ENCODE measurements at places on chromosomes 12 and 14.

DNA sequence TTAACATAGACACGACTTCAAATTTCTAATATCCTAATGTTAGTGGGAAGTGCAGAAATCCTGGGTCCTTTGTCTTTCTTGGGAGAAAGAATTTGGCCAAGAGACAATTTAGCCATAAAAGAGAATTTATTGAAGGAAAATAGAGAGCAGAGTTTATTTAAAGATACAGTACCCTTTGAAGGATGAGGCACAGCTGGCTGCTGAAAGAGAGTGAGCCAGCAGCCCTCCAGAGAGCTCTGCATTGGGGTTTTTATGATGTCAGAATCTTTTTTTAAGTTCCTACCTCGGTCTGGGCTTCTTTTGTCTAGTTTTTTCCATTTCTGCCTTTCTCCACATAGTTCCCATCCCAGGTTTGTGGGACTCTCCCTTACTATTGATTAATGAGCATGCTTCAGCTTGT, 37.5 kb downstream of the CCER1 start:
- DNase-seq = no peak

GRCh38 chr12:71158361-71158882, 623 bp upstream of the TSPAN8 start:
- no peak for DNase-seq

GRCh38 chr12:48336061-48336460, 14.7 kb downstream of the ZNF641 start:
- no peak for DNase-seq

- no peak for DNase-seq
Observed at GRCh38 chr12:80593766-80594165, 113.7 kb upstream of the MYF6 start.

DNA sequence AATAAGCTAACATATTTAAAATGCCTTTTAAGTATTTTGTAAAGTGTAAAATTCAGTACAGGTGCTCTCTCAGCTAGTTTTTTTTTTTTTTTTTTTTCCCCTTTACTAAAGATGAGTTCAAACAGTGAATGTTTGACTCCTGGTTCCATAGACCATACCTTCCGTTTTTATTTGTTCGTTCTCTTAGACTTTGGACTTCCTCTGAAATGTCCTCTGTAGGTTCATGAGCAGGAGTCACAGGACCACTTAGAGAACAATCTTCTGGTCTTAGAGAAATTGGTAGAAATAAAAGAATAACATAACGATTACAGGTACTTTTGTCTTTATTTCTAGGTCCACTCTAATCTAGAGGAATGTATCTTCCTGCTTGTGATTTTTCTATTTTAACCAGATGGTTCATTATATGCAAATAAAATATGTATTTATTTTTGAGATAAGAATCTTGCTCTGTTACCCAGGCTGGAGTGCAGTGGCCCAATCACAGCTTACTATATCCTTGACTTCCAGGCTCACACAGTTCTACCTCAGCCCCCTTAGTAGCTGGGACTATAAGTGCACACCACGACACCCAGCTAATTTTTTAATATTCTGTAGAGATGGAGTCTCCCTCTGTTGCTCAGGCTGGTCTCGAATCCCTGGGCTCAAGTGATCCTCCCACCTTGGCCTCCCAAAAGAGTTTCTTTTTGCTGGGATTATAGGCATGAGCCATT, 25.8 kb downstream of the STYX start:
- no peak for DNase-seq

DNA sequence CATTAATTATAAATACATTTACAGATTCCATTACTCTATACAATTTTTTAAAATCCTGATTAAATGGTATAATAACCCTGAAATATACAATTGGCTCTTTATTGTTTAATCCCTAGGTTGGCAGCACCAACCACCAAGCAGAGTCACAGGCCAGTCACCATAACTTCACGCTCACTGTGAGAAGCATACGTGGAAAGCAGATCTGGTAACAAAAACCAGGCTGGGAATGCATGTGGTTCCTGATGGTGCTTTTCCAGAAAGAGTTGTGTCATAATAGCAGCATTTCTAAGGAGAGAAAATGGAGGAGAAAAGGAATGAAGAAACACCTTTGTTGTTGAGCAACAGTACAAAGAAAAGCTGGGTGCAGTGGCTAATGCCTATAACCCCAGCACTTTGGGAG, 66.1 kb downstream of the SIX6 start:
- DNase-seq = no peak

- DNase-seq = no peak
Observed at GRCh38 chr12:93789767-93790166, 112.6 kb downstream of the CRADD start.

DNA sequence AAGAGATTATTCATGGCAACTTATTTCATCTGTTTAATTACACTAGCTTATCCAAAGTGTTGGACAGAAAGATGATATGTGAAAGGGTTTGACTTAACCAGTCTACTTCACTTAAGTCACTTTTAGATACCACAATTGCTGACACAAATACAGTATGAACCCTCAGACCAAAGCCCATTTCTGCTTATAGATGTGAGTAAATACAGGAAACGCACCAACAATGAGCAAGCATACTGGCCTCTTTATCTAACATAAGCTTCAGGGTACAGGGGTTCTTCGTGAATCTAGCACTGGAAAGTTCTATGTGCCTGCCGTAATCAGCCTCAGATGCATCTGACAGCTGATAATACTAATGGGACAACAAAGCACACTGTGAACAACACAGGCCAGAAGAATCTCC, 209.6 kb downstream of the MED13L start:
- no peak for DNase-seq

DNA sequence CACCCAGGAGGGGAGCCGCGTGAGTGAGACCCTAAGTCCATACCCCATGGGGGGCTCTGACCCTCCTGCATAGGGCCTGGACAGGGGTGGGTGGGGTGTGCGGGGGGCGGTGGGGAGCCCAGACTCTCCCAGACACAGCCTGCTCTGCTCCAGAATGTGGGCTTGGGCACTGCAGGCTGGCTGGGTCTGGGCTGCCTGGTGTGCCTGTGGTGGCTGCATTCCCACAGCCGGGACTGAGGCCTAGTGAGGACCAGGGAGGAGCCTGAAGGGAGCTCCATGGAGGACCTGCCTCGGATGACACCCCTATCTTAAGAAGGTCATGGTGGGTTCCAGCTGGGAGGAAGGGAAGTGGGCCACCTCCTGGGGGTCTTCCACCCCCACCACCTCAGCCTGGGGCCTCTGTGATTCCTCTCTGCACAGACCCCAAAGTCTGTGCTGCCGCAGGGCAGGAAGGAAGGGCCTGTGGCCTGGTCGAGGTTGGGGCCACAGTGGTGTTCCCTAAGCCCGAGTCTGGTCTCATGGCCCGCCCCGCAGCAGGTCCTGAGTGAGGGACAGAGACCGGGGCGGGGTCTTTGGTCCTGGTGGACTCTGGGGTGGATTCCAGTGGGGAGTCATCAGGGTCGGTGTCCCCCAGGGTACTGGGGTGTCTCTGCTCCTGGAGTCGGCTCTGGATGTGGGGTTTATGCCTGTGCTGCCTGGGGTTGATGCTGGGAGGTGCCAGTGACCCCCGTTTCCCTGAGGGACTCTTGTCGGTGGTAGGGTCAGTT, 392.3 kb downstream of the TMEM121 start:
- DNase-seq = no peak

DNA sequence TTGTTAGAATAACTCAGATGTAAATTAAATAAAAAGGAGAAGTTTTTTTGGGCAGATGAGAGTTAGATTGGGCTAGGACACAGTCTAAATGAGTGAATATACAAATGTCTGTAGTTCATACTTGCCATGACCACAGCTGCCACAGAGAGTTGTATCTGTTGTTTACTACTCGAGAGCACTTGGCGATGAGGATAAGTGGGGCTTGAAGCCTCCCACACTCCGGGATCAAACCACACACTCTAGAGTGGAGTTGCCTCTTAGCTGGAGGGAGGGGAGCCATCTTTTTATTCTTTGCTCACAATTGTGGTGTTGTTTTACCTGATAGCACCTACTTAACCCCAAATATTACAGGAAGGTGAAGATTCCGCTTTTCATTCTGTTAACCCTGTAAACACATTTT, 27.5 kb downstream of the BEST3 start:
- DNase-seq = no peak

DNA sequence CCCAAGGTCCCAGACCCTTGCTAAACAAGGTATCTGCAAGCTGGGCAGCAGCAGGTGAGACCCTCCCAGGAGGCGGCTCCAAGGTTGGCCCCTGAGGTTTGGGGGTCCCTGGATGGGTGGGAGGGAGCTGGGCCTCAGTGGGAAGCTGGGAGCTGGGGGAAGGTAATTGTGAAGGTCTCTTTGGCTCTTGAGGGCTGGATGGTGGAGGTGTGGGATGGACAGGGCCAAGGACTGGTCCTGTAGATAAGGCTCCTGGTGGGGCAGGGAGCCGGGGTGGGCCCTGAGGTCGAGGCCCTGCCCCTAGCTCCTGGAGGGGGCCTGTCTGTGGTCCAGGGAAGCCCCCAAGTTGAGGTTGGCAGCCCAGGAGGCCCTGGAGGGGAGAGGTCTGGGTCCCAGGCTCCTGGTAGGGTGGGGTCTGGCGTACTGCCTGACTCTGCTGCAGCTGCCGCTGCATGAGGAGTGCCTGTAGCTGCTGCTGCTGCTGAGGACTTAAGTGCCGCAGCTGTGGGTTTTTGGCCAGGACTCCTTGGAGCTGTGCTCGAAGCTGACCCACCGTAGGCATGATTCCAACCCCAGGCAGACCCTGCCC, 13.1 kb upstream of the PRKAG1 start:
- DNase-seq = no peak

DNA sequence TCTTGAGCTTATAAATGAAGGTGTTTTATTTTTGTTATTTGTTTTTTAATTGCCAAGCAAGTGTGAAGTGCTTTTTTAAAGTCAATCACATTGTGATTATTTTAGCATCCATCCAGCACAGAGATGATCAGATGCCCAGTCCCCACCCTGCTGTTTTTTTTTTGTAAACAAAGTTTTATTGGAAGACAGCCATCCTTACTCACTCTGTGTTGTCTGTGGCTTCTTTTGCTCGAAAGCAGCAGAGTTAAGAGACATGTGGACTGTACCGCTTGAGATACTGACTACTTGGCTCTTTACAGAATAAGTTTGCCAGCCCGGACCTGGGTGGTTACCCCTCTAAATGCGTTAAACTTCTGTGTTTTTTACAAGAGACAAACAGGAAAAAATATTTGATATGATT, 30.9 kb upstream of the AMN start:
- peak; percentile 13 for DNase-seq

DNA sequence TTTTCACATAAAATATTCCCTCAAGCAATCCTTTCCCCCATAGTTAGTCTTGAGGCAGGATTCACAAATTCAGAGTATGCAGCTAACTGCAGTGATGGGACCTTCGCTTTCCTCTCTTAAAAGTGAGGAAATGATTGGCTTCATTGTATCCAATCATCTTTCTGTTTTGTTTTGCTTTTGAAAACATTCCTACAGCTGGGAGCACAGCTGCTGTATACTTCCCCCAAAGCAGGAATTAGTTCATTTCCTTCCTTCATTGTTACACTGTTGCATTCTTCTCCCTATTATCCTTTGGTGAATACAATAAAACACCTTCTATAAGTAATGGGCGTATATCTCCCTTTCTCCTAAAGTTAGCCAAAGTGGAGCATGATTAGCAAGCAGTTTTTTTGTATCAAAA, 9.4 kb upstream of the GAS2L3 start:
- DNase-seq = no peak

DNA sequence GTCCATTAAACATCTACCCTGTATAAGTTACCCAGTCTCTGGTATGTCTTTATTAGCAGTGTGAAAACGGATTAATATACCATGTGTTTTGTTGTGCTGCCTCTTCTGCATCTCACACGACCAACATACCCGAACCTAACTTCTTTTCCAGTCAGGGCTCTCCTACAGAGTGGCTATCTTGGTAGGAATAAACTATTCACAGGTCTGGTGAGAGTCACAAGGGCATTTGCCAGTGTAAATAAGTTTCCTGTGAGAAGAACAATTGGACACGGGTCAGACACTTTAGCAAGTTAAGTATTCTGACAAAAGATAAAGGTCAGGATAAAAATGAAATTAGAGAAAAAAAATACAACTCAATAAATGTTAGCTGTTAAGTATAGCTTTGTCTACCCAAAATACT, 60.9 kb downstream of the MYF5 start:
- DNase-seq = no peak

GRCh38 chr14:93010522-93011140, 87.7 kb downstream of the CHGA start:
- no peak for DNase-seq

- no peak for DNase-seq
Observed at GRCh38 chr12:120453977-120454376, 7.7 kb downstream of the GATC start.

GRCh38 chr12:107320929-107321631, 227.7 kb upstream of the CRY1 start:
- no peak for DNase-seq

DNA sequence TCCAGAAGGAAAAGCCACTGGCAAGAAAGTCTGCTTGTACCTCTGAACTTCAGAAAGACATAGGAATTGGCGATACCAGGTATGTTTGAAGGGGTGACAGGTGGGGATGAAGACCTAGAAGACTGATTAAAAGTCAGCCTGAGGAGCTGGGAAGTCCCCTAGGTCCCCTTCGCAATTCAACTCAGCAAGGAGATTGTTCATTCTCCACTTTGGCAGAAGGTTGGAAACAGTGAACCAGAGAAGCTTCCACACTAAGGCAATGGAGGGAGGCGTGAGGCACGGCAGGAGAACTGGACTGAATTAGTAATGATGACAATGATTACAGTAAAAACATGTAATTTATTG, 240.3 kb upstream of the TMPO start:
- DNase-seq = no peak

DNA sequence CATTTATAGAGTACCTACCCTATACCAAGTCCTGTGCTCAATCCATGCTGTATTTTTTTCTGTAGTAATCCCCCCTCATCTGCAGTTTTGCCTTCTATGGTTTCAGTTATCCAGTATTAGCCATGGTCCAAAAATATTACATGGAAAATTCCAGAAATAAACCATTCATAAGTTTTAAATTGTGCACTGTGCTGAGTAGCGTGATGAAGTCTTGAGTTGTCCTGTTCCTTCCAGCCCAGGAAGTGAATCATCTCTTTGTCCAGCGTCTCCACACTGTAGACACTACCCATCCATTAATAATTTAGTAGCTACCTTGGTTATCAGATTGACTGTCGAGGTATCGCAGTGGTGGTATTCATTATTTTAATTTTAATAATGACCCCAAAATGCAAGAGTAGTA, 54.2 kb downstream of the SUDS3 start:
- DNase-seq = no peak

DNA sequence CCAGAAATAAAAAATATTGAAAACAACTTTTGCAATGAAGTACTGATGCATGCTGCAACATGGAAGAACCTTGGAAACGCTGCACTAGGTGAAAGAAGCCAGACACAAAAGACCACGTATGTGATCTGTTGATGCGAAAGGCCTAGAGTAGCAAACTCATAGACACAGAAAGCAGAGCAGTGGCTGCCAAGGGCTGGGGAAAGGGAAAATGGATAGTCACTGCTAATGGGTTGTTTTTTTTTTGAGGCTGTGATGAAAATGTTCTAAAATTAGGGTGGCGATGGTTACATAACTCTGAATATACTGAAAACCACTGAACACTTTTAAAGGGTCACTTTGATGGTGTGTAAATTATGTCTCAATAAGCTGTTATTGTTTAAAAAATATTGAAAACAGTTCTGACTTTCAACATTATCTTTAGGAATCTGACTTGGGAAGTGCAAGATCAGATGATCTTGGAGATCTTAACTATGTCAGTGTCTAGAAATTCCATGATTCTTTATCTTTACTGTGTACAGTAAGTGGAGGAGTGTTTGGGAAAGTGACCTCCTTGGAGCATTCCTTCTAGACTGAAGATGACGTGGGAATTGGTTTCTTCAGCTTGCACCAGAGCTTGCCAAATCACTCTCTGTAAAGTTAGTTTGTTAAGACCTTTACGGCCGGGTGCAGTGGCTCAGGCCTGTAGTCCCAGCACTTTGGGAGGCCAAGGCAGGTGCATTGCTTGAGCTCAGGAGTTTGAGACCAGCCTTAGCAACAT, 12.4 kb downstream of the MLXIP start:
- no peak for DNase-seq
